Activated T-helper 1 cell treated with Interleukin-2 at 50 U/mL for 16 hours (primary cell): ENCODE measurements at places on chromosomes 1 and 21.

DNA sequence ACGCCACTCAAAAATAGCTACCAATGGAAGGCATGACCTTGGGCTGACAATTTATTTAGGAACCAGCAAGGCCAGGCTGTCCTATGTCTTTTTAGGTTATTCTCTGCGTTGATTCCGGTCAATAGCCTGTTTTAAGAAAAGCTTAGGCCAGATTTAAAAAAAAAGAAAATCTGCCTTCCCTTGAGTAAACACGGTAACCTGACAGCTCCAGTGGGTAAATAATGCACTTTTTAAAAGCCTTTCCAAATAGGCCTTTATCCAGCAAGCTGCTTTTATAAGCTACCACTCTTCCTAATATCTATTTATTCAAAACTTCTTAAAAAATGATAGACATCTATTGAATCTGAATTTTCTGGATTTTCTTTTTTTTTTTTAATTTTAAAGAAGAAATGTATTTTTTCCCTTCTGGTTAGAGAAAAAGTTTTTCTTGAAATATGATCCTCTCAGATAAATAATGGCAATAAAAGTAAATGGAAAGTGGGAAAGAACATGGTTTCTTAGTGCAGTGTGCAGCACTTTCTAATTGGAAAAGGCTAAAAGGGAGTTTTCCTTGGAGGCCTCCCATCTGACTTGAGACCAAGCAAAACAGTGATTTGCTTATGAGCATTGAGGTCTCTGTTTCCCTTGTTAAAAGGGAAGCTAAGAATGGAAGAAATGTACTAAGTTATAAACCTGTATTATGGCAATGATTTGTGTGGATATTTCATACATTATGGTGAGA, 281.0 kb upstream of the RUNX1 start:
- DNase-seq = no peak

DNA sequence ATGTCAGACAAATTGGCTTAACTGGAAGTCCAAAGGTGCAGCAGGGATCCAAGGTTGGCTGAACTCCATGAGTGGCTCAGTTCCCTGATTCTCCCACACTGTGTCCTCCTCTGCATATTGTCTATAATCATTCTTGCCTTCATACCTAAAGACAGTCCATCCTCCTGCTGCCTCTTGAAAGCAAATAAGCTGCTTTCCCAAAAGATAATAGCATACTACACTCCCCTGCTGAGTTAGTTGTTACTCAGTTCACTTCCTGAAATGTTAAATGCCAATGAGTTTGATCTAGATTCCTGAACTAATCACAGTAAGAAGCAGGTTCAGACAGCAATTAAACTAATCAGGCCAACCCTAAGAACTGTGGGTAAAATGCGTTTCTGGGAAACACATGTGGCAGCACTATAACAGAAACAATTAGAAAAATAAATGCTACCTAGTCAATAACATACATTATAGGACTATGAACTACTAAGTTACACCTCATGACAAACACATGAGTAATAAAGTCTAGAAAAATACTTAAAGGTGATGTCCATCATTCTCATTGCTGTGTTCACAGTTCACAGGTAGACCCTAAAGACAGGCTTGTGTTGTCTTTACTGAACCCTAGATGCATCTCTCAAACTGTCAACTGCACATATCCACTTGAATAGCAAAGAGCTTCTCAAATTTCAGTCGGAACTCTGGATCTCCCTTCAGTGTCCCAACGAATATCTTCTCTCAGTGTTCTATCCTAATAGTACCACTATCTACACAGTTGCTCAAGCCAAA, 50.8 kb upstream of the BOLA1 start:
- no peak for DNase-seq

DNA sequence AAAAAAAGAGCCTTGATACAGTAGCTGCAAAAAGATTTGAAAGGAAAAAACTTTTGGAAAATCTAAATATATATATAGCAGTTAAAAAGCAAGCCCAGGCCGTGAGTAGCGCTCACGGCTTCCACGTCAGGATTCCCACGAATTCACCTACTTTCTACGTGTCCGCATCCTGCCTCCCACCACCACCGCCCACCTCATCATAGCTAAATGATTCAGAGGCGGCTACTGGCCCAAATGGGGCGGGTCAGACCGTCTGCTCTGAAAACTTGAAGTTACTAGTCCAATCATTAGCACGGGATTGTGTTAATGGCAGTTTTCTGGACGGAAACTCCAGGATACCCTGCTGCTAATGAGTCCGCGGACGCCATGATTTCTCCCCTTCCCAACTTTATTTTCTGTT, 1.3 kb upstream of the CCSAP start:
- DNase-seq = no peak

DNA sequence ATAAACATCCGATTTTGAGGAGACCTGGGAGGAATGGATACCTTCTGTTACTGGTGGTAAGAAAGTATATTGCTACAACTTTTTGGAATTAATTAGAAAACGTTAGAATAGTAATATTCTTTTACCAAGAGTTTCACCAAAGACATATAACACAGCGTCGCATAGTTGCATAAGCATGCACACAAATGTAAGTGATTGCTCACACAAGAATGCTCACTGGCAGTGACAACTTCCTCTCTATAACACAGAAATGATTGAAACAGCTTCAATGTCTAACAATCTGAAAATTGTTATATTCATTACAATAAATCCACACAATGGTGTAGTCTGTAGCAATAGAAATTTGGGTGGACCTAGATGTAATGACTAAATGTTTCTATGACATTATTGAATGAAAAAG, 998.6 kb downstream of the TTLL7 start:
- no peak for DNase-seq

DNA sequence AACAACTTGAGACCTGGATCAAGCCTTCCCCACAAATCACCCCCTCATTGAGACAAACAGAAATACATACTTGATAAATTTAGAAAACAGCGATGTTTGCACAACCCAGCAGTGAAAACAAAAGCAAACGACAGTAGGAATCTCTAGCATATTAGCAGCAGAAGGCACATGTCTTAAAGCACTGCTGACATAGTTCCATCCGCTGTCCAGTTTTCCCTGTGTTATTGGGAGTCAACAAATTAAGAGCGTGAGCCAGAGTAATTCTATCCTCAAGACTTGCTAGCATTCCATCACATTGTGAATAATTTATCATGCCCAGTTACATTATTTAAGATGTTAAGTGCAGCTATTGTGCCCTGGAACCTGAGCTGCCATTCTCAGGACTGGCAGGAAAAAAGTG, 55.3 kb downstream of the IGSF5 start:
- no peak for DNase-seq

GRCh38 chr1:215399787-215400186, 167.3 kb upstream of the KCTD3 start:
- no peak for DNase-seq
